Mesenchymal stem cell (in vitro differentiated cells and primary cell): ENCODE measurements at places on chromosomes 16 and 17.

DNA sequence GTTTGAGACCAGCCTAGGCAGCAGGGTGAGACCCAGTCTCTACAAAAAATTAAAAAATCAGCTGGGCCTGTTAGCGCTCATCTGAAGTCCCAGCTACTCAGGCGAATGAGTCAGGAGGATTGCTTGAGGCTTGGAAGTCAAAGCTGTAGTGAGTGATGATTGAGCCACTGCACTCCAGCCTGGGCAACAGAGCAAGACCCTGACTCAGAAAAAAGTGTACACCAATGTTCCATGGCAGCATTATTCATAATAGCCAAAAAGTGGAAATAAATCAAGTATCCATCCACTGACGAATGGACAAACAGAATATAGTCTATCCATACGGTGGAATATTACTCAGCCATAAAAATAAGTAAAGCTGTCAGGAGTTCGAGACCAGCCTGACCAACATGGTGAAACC, 2.6 kb downstream of the NMRAL1 start:
- no peak for DNase-seq

GRCh38 chr16:58013201-58013956, 12.2 kb downstream of the USB1 start:
- DNase-seq, result no peak

- no peak for DNase-seq
Measured at GRCh38 chr16:17386229-17386628, 84.5 kb downstream of the XYLT1 start.

DNA sequence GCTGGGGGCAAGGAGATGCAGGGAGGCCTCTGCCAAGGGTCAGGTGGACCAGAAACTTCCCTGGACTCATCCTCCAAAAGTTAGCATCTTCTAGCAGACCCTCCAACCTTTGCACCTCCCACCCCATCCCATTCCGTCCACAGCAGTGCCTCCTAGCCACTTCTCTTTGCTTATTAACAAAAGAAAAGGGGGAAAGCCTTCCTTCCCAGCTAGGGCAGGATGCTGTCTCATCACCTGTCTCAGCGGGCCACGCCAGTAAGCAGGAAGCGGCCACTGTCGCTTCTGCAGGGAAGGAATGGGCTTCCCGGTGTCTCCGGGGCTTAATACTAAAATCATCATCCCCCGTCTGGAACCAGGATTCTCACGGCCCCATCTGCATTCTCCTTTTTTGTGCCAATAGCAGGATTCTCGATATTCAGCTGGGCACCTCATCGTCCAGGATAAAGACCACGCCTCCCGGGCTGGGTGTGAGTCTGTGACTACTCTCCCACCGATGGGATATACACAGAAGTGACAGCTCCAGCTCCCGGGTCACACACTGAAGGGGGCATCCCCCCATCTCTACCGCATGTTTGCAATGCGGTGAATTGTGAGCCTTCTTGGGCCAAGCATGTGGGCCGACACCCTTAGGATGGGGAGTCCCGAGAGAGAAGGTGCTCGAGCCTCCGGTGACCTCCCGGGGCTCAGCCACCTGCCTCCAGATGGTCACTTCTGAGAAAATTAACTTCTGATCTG, 15.5 kb upstream of the RBFOX3 start:
- DNase-seq, result no peak

- DNase-seq, result no peak
Measured at GRCh38 chr17:7043497-7044198, at the start of gene SLC16A11. SLC16A11 (minus strand) TSS chr17:7044092; CDS start chr17:7043513, 579 bp downstream.

DNA sequence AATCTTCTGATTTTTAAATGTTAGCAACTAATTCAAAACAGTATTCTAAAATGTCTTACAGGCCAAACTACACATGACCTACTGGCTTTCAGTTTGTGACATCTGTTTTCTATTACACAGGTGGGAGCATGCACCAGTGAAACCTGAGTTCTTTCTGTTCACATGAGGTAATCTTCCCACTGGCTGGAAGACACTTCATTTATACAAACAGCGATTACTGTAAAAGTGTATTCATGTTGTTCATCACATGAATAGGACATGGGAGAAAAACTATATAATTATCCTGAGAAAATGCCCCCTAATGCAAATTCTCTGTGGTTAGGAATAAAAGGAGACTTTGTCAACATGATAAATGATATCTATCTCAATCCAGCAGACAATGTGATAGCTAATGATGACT, 11.1 kb upstream of the PIK3R5 start:
- no peak for DNase-seq
